ENCODE measurements at places on chromosomes 7 and 10.

DNA sequence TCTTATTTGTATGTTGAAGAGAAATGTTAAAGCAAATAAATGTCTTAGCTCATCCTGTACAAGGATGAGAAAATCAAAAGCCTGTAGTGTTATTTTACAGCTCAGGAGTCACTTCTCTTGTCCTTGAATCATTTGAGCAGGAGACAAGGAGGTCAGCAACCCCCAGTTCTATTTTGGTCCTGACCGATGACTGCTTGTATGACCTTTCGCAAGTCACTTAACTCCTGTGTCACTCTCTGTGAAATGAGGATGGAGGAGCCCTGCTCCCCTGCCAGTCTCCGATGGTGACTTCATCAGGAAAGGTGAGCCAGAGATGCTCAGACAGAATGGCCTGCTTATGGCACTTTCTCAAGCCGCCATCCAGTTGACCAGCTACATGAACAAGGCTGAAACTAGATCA, 101.0 kb downstream of the CELF2 start:
- DNase-seq: no peak

DNA sequence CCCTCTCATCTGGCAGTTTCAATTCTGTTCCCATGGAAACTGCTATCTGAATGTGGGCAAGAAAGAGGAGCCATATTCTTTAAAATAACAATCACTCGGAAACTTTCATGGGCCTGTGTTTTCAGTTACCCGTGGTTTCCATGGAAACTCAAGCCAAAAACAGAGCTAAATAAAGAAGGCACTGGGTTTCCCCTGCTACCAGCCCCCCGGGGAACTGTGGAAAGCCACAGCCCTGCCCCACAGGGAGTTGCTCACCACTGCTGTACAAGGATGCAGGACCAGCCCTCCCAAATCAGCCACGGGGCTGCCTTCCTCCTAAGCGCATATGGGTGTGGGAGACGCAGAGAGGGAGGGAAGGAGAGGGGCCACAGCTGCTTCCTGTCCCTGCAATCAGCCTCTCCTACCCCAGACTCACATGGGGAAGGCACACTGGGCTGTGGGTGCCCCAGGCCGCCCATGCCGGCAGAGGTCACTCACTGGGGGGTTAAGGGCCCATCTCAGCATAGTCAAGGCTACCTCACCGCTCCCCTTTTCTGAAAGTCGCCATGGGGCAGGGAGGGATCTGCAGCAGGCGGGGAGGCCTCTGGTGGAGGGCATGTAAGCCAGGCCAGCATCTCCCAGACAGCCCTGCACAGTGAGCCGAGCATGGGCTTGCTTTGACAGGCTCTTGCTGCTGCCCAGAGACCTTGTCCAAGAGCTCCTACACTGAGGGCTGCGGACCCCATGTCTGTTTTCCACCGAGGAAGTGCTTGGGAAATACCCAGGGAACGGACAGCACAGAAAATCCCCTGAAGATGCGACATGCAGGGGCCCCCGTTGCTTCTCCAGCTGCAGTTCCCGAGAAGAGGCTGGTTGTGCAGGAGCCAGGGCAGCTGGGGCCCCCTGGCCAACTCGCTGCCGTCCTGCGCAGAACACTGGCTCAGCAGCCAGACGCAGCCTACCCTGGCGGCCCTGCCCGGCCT, 157.3 kb upstream of the PPP2R2D start:
- DNase-seq: no peak

GRCh38 chr7:141573511-141573910, 22.3 kb downstream of the AGK start:
- DNase-seq: no peak

- no peak for DNase-seq
These were observed 43.7 kb downstream of the CPVL start for GRCh38 chr7:29102558-29103151.

- no peak for DNase-seq
These were observed 8.3 kb upstream of the PRKAG2 start for GRCh38 chr7:151885202-151885580.

DNA sequence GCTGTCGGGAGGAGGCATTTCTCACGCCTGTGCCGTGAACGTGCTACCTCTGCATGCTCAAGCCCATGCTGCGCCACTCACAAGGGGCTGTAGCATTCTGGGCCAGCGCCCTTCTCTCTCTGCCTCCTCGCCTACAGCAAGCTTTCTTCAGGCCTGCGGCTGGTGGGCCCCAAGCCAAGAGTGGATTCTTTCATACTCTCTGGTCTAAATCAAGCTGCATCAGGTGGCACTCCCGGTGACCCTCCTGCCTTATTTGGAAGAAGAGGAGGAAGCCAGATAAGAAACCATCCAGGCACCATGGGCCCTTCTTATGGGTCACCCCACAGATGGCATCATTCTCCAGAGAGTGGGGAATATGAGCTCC, 86.7 kb upstream of the DUSP5 start:
- DNase-seq: no peak

DNA sequence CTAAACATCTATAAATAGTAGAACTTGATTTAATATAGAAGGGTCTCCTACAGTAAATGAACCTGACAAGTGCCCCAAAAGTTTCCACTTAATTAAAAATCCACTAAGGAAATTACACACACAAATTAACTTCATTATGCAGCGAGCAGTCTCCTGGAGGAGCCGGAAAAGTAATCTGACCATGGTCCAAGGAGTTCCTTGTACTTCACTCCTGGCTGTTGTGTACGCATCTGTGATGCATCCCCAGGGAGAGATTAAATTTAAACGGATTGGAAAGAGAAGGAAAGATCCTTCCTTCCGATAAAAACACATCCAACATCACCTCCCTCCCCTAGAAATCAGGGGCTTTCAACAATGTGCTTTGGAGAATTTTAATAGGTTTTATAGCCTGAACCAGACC, 85.5 kb downstream of the PARD3 start:
- no peak for DNase-seq

GRCh38 chr7:92848441-92848840, 12.1 kb upstream of the CDK6 start:
- no peak for DNase-seq

- no peak for DNase-seq
These were observed 9.4 kb downstream of the LIMK1 start for GRCh38 chr7:74092964-74093471.

DNA sequence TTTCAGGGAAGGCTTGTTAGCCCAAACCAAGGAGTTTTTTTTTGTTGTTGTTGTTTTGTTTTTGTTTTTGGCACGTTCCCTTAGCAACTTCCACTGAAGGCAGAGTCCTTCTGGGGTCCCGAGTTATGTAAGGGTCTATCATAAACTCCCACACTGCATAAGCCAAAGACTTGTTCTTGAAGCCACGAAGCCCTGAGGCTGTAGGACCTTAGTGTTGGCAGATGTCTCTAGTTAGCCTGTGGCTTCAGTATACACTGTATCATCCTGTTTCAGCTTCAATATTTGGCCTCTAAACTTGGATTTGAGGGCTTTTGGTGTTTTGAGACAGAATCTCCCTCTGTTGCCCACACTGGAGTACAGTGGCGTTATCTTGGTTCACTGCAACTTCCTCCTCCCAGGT, 13.6 kb downstream of the KPNA7 start:
- no peak for DNase-seq

GRCh38 chr7:36967387-36967786, 243.1 kb upstream of the AOAH start:
- no peak for DNase-seq

GRCh38 chr10:69234447-69234846, 14.3 kb downstream of the HKDC1 start:
- no peak for DNase-seq

- DNase-seq: no peak
These were observed 67.6 kb upstream of the PITRM1 start for GRCh38 chr10:3239920-3240894.

- DNase-seq: no peak
These were observed 330.7 kb downstream of the CDC14C start for GRCh38 chr7:49255054-49255453.

DNA sequence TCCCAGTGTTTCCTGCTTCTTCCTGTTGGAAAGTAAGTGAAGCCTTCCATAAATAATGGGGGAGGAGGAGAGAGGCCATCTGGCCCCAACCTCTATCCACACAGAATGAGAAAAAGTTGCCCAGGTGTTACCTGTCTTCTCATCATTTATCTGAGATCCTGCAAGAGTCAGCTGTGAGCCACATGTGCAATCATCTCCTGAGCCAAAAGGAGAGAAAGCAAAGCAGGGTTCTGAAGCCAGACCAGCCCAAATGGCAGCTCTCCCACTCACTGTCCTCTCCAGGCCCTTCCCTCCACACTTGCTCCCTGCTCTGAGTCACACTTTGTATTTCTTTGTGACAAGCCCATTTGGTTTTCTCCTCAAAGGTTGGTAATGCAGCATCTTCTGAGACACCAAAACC, 65.9 kb downstream of the FAM204A start:
- DNase-seq: no peak

DNA sequence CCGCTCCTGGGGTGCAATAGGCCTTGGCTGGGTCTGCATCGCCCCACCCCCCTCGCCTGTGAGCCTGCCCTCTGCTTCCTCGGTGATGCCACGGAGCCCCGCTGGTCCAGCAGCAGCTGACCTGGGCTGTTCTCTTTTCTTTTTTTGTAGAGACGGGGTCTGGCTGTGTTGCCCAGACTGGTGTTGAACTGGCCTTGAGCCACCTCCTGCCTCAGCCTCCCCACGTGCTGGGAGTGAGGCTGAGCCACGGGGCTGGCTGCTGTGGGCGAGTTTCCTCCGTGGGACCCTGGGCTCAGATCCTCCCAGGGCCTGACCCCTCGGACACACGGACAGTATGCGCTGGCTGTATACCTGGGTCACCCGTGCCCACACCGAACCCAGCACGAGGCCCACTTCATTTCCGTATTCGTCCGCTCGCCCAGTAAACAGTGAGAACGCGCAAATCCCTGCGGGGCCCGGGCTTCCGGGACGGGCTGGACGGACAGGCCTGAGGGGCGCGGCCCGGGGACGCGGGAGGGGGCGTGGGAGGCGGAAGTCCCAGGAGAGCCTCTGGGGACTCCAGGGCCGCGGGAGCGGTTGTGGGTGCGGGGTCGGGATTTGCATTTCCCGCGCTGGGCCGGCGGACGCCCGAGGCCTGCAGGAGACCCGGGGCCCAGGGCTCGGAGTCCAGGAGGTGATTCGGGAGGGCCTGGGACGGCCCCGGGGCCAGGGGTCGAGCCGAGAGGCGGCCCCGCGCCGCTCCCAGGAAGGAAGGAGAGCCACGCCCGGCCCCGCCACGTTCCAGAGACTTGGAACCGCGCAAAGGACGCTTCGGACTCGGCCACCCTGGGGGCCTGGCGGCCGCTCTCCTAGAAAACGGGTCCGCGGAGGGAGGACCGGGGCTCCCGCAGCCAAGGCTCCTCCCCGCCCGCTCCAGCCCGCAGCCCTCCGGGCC, 57.7 kb upstream of the DNAJB6 start:
- DNase-seq: no peak

- DNase-seq: no peak
These were observed 95.0 kb downstream of the CALD1 start for GRCh38 chr7:134874407-134874806.

- DNase-seq: no peak
These were observed 136.5 kb downstream of the COBL start for GRCh38 chr7:51180092-51180491.

- no peak for DNase-seq
These were observed 38.0 kb downstream of the MDFIC start for GRCh38 chr7:114959931-114960330.

GRCh38 chr7:43502941-43503340, 80.0 kb upstream of the STK17A start:
- DNase-seq: no peak

DNA sequence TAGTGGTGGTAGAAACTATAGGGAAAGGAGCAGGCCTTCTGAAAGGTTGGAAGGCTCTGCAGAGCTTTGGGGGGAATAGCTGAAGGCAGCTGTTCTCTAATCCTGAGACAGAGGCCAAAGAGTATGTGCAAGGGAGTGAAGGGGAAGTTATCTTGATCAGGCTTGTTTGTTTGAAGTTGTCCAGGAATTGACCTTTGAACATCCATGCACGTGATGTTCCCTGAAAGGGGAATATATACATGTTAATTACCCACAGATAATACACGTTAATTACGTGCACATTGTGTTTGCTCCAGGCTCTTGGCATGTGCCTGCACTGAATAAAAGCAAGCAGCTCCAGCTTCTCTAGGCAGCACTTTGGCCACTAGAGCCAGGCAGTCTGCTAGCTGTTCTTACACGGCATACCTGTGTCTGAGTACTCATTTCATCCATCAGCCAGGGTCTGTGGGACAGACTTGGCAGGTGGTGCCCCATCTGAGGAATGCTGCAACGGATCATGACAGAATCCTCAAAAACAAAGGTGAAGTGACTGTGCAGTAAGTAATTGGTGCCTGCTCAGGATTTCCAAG, 18.0 kb upstream of the STARD3NL start:
- DNase-seq: no peak

DNA sequence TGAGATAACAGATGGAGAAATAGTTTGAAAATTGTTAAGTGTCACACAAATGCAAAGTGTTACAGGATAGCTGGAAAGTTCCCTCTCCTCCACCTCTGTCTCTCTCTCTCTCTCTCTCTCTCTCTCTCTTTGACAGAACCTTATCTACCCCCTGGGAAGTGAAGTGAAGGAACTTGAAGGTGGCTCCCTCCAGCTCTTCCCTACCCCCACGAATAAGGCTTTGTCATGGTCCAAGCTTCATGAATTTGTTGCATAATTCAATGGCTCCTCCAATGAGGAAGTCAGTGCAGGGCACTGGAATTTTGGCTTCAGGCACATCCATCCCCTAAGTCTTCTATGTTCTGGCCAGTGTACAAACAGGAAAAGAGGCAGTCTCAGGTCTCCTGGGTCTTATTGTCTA, 66.4 kb downstream of the CDHR3 start:
- DNase-seq: no peak

GRCh38 chr10:114879541-114880158, 58.1 kb downstream of the FHIP2A start:
- DNase-seq: no peak

- no peak for DNase-seq
These were observed 294.5 kb downstream of the AUTS2 start for GRCh38 chr7:69892790-69893189.

GRCh38 chr7:70183278-70183677, 585.0 kb downstream of the AUTS2 start:
- no peak for DNase-seq
